ENCODE measurements at places on chromosomes 12 and 14.
A peak's percentile ranks its signal among the peaks of the same experiment; 100 is the strongest.

GRCh38 chr12:131688845-131689154, 22.1 kb upstream of the SFSWAP start:
- no peak for DNase-seq

DNA sequence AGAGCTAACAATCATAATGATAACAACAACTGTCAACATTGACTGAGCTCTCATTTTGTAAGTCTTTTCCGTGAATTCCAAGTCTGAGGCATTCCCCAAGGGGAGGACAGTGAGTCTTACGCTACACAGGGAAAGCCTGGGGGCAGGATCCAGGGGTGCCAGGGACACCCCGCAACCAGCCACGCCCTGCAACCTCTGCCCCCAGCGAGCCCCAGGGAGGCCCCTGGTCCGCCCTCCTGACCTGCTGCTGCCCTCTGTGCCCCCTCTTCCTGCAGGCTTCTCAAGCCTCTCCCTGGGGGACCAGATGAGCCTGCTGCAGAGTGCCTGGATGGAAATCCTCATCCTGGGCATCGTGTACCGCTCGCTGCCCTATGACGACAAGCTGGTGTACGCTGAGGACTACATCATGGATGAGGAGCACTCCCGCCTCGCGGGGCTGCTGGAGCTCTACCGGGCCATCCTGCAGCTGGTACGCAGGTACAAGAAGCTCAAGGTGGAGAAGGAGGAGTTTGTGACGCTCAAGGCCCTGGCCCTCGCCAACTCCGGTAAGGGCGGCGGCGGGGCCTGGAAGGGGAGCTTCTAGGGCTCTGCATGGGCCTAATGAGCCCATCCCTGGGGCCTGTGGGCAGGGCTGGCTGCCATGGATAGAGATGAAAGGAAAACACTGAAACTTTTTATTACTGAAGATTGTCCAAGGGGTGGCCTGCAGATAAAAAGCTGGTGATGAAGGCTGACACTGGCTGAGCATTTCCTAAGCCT, 115.4 kb downstream of the ESRRB start:
- no peak for DNase-seq

DNA sequence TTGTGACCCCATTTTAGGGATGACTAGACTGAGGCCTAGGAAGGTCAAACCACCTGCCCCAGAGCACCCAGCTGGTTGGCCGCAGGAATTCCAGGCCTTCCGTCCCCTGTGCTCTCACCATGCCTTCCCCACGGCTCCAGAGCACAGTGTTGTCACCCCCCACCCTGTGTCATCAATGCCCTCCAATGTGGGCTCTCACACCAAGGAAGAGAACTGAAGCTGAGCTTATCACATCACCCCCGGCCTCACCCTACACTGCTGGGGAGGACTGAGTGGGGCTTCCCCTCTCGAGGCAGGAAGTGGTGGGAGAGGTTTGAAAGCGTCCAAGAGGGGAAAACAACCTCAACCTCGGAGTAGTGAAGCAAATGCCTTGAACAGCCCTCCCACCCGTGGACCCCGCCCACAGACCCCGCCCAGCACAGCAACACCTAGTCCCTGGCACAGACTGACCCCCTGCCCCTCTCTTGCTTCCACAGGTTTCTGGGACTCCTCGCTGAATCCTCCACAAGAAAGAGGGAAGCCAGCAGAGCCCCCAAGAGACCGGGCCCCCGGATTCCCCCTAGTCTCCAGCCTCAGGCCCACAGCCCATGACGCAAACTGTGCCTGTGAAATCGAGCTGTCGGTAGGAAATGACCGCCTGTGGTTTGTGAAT, 97.2 kb downstream of the LGMN start:
- no peak for DNase-seq

DNA sequence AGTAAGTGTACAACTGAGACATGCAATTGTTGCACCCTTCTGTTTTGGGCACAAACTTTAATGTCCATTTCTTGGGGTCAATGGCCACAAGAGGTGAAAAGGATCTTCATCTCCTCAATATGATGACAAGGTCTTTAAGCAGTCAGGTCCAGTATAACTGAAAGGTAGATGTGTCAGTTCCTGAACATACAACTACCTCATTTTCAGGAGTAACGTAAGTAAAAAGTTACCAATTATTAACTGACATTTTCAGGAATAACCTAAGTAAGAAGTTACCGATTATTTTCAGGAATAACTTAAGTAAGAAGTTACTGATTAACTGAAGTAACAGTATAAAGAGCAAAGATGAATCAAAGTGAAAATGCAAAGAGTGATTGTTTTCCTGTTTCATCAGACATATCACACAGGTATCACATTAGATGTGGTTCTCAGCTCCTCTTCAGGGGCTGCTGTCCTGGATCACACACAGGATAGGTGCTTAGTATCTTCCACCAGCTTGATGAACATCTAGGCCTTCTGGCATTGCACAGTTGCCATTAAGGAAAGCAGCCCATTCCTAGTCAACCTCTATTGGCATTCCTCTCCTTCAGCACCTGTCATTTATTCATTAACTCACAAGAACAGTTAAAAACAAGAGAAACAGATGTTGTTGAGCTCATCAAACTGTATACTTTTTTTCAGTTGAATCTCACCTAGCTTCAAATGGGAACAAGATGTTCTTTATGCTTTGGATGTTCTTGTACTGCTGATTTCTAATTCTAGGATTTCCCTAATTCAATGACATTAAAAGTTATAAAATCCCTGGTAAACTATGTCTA, 200.0 kb downstream of the FOXG1 start:
- DNase-seq: no peak

GRCh38 chr12:104566244-104566993, 109.7 kb downstream of the CHST11 start:
- DNase-seq: no peak

DNA sequence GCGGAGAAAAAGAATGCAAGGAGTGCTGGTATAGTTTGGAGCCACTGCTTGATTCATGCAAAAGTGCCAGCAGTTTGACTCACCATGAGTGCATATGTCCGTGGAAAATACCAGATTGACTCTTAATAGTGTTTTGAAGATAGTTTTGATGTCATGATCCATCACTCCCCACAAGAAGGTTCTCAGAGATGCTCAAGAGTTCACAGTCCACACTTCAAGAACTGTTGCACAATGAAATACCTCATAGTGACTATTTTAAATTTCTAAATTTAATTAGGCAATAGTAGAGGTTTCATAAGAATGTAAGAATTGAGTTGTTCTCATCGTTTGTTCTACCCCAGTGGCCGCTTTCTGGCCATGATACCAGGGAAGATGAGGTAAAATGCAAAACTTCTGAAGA, 286.6 kb upstream of the RGS6 start:
- DNase-seq: no peak

DNA sequence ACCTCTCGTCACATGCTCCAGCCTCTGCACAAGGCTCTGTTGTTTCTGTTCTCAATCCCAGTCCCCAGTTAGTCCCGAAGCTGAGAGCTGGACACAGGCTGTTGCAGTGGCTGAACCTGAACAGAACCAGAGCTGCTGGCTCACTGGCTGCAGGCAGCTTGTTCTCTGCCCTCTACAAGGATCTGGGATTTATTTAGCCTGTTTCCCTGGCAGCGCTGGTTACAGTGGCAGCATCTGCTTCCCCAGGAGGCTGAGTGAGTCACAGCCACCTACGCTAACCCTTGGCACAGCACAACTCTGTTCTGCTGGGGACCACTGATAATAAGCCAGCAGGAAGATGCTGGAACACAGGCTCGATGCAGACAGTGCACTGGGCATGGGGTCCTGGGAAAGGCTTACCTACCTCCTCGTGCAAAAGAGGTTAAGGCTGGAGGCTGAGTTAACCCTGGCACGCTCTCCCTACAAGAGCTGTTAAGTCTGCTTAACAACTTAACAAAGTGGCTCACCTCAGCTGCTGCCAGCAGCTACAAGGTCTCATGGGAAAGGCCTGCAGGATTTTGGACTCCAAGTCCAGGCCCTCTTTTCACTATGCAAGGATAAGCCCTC, 299.6 kb downstream of the PCNX1 start:
- peak; percentile 65 for DNase-seq

DNA sequence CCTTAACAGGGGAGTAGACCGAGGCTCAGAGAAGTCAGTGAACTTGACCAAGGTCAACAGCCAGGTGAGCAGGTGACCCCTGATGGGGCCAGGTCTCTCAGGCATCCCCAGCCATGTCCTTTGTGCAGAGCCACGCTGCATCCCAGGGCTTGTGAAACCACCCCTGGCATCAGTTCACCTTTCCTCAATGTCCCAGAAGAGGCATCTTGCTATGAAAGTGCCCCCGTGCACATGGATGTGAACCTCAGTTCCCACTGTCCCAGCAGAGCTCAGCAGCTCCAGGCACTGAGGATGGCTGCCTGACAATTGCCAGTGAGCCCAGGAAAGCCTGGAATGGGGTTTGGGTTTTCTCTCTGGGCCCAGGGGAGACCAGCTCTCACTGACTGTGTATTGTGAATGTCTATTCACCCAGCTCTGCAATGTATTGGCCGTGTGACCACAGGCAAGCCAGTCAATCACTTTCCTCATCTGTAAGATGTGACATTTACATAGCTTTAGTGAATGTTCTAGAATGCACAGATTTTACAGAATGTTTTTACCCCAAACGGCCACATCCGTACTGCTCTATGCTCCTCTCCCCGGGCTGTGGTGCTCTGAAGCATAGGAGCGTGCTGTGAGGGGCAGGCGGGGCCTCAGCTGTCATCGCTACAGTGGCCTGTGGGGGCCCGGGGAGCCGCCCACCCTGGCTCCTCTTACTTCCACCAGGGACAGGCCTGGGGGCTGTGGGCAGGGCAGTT, 4.9 kb downstream of the CACNA2D4 start:
- no peak for DNase-seq

DNA sequence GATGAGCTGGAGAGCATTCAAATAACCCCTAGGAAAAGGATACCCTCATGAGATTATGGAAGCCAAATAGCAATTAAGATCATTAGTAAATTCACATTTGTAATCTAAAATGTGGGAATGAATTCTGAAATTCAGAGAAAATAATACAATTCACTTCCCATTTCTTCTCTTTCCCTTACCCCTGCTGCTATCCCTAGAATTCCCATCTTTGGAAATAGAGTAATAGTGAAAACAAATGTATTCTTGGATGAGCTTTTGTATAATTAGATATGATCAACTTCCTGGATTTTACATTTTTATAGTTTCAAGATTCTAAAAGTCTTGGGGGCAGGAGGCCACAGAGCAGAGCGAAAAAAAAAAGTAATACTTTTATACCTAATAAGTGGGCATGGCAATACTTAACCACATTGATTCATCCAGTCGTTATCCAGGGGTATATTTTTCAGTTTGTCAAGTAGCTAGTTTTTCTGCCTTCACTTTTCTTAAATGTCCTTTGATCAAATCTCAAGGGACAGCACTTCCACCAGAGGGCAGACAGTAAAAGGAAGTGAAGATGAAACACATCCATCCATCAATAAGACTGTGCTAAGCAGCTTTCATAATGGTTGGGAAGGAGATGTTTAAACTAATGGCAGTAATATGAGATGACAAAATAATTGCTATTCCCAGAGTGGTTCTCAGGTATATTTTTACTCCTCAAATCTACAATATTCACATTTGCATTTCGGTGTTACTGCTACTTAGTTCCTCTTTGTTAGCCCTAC, 401.3 kb downstream of the DIO2 start:
- peak; percentile 9 for DNase-seq

DNA sequence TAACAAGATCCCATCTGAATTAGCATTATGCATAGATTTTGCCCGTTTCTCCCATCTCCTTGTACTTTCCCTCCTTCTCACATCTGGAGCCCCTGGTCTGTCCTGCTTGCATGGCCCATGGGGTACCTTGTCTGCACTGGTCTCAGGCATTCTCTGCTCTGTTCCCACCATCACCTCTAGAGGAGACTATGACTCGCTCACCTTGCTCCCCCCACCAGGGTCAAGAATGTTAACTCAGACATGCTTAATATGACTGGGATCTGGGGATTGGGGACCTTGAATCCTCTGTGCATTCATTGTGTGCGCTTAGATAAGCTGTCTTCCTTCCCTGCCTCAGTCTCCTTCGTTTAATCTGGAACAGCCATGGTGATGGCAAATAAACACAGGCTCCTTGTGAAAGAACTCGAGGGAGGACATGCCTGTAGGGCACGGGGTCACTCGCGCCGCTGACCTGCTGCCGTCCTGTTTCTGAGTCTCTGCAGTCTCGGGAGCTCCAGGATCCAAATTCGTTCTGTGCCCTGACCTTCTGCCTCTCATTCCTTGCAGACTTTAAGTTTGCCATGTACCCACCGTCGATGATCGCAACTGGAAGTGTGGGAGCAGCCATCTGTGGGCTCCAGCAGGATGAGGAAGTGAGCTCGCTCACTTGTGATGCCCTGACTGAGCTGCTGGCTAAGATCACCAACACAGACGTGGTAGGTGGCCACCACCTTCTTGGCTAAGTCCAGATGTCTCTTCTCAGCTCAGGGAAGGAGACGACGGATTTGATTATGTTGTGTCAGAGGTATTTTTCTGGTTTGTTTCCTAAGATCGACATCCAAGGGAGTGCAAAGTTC, 15.0 kb downstream of the CCND2 start:
- DNase-seq: no peak

DNA sequence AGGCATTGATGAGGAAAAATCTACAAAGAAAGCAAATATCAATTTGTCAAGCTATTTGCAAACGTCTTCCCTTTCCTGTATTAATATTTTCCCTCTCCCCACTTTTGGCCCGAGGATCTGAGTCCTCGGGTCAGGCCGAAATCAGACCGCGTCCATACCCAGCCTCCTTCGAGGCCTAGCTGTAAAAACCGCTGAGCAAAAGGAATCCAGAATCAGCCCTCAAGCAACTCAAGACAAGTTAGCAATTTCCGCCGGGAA, 353 bp upstream of the MAPK1IP1L start:
- no peak for DNase-seq

- DNase-seq: no peak
These were observed 233.6 kb upstream of the RMST start for GRCh38 chr12:97229004-97229403.

DNA sequence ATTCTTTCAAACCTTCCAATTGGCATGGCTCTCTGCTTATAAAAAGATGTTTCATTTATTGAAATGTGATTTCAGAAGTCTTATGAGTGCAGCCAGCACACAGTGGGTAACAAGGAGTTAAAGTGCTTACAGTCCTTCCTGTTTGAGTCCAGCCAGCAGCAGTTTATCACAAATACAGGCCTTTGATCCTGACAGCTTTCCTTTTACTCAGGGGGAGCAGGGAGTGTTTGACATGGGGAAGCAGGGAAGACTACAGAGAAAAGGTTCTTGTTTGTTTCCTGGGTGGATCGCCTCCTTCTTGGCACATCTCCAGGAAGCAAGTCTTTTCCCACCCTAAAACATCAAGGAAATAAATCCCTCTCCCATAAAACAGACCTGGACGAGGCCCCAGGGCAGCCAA, 216.1 kb downstream of the MSRB3 start:
- no peak for DNase-seq

Data from fibroblast of skin of back (primary cell).